ENCODE measurements at places on chromosomes 1 and 21. TPM values are rescaled to one million over a fixed set of nuclear protein-coding genes. Genes with fewer than 3 reads are reported as not detected.

RHOU gene
- polyA plus RNA-seq = 44.2 TPM

DNA sequence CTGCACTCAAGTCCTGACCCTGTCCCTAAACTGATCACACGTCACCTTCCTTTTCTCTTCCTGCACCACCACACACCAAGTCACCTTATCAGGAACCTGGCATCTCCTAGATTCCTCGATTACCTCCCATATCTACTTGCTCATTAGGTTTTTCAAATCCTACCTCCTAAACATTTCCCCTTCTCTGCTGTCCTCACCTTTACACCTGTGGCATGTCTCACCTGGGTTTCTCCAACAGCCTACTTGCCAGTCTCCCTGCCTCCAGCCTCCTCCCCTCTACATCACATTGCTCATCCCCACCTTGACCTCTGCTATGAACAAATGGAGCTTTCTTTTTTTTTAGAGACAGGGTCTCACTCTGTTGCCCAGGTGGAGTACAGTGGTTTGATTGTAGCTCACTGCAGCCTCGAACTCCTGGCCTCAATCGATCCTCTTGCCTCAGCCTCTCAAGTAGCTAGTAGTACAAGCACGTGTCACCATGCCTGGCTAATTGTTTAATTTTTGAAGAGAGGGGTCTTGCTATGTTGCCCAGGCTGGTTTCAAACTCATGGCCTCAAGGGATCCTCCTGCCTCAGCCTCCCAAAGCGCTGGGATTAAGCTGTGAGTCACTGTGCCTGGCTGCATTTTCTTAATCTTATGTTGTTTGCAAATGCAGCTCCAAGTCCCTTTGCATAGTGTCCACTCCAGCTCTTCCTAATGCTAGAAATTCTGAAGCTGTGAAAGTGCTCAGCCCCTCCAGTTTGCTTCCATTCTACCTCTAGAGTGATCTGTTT, 6.3 kb downstream of the IGSF9 start:
- DNase-seq = no peak

- DNase-seq = no peak
Measured at GRCh38 chr1:44292651-44293050, 62.4 kb downstream of the ERI3 start.

- no peak for DNase-seq
Measured at GRCh38 chr21:44763050-44763378, 38.6 kb downstream of the UBE2G2 start.

- DNase-seq = no peak
Measured at GRCh38 chr21:45352621-45353139, 52.3 kb upstream of the COL18A1 start.

- DNase-seq = no peak
Measured at GRCh38 chr1:101781201-101781831, 215.4 kb downstream of the OLFM3 start.

DNA sequence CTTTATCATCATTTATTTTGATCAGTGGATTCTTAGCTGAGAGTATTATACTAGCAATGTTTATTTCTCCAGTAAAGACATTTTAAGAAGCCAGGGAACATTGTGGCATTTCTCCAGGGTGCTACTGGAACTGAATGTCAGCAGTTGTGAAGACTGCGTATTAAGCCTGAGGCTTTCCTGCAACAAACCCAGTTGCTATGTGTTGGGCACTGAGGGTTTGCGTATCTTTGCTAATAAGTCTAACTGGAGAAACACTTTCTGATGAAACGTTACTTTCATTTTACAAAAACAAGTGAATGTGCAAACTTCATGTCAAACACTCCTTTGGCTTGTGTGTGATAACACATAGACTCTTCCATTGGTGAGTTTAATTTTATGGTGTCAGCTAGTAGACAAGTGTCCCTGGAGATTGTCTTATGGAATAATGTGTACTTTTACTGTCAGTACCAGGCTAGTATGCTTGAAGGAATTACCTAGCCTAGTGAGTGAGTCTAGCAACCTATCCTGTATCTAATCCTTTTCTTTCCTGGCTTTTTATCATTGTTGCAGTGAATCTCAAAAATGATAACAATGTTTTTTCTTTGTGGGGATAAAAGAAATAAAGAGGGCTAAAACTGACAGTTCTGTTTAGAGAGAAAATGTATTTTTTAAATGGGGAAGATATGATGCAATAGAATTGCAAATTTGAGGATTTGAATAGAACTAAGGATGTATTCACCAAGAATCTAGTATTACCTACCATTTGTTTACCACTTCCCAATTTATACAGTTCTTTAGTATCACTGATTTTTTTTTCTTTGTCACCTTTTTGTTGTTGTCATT, 70.1 kb downstream of the MTR start:
- DNase-seq = no peak

DNA sequence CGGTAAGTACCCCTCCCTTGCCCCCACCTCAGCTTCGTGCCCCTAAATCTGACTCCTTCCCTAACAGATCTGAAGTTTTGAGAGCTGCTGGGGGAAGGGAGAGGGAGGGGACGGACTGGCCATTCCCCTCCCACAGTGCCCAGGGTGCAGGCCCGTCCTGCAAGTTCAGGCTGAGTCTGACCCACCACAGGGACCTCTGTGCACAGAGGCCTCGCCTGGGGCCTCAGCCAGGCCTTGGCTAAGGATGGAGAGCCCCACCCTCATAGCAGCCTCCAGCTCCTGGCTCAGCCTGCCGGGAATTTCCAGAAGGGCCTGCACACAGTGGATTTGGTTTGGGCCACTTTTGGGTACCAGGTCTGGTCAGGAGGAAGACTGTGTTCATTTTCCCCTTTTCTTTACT, 31.2 kb upstream of the TNFRSF1B start:
- DNase-seq = no peak

ZCCHC17 gene
- 28.5 TPM for polyA plus RNA-seq

GRCh38 chr1:150563340-150564038, 14.3 kb downstream of the ADAMTSL4 start:
- DNase-seq = peak; percentile 45

DNA sequence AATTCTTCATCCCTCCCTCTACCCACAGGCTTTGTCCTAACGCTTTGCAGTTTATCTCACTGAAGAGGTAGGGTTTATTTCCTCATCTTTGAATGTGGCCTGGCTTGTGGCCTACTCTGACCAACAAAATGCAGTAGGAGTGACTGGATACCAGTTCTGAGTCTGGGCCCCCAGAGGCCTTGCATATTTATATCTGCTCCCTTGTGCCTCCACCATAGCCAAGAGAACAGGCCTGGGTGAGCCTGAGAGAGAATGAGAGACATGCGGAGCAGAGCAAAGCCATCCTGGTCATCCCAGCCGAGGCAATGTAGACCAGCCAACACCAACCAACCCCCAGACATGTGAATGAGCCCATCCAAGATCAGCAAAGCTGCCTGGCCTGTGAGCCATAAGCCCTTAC, 30.3 kb downstream of the SMIM12 start:
- DNase-seq = no peak

DNA sequence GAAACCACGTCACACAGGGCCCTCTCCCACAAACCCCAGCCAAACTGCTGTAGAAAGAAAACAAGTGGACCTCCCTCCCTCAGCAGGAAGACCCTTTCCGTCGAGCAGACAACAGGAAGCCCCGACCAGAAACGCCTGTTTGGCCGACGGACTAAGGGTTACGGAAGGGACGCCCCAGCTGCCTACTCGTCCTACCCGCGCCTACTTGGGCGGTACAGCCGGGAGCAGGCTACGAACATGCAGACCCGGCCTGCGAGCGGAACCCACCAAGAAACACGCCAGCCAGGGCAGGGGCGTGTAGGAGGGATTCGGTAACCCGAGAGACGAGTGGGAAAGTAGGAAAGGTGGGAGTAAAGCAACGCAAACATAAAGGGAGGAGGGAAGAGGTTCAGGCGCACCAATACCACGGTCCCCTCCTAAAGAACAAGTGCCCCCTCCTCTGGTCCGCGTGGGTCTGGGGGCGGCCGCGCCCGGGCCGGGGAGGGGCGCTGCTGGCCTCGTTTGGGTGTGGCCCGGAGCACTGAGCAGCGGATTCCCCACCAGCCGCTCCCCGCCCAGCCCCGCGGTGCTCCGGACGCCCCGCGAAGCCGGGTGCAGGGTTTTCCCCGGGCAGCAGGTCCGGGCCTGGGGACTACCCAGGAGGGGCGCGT, 450 bp downstream of the S100A10 start:
- no peak for DNase-seq

- DNase-seq = no peak
Measured at GRCh38 chr1:201138311-201138840, 11.4 kb upstream of the ASCL5 start.

DNA sequence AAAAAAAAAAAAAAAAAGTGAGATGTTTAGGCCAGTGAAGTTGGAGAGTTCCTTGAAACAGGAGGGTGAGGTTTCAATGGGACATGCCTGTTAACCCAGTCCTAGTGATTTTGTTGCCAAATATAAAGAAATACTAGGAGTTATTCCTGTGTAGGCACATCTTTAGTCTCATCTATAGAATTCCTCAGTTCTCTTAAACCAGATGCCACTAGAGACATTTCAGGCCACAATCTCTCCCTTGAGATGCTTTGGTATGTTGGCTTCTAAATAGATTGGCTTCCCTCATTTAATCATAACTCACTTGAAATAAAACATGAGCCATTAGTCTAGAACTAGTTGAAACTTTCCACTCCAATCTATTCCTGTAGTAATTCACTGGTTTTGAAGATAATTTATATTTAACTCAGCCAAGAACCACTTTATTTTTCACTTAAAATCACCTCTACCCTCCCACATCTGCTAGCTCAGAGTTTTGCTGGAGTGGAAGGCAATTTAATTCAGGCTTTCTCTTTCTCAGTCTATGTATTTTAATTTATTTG, 29.8 kb downstream of the GPR137B start:
- no peak for DNase-seq

- no peak for DNase-seq
Measured at GRCh38 chr1:60797351-60797750, 285.0 kb upstream of the NFIA start.

- DNase-seq = no peak
Measured at GRCh38 chr1:241997401-241997998, 1.4 kb downstream of the MAP1LC3C start.

DNA sequence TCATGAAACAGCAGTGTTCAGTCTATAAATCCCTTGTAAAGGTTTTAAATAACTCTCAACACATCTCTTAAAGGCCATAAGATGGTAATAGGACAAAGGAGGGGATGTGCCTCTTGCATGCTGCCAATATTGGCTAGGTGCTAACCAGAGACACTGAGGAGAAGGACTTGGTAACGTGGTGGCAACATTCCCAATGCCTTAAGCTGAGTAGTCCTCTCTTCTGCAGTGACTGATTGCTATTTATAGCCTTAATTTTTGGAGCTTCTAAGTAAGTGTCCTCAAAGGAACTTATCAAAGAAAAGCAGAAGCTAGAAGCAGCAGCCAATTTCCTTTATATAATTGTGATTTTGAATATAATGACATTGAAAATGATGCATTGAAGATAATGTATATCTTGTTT, 63.0 kb downstream of the DPT start:
- no peak for DNase-seq

- no peak for DNase-seq
Measured at GRCh38 chr1:100360790-100361510, 8.6 kb downstream of the CDC14A start.
